CD4-positive, alpha-beta T cell treated with Interleukin-17A for 1 hour (primary cell): ENCODE measurements at places on chromosomes 3 and 15.

GRCh38 chr15:99682455-99682854, 50.8 kb downstream of the LYSMD4 start:
- no peak for DNase-seq

DNA sequence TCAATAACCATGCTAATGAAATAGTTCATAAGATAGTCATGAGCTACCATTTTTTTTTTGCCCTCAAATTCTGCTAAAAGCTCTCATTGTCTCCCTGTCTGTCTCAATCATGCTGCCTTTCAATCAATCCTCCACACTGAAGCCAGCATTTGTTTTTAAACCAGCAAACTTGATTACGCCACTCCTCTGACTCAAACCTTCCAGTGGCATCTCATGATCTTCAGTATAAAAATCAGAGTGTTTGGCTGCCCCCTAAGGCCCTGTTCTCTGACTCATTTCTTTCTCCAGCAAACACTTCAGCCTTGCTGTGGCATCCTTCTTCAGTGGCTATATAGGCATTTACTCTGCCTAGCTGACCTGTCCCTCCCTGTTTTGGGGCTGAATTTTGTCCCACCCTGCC, 36.0 kb upstream of the EOMES start:
- DNase-seq: no peak

GRCh38 chr3:48064292-48064829, 48.1 kb upstream of the MAP4 start:
- no peak for DNase-seq

DNA sequence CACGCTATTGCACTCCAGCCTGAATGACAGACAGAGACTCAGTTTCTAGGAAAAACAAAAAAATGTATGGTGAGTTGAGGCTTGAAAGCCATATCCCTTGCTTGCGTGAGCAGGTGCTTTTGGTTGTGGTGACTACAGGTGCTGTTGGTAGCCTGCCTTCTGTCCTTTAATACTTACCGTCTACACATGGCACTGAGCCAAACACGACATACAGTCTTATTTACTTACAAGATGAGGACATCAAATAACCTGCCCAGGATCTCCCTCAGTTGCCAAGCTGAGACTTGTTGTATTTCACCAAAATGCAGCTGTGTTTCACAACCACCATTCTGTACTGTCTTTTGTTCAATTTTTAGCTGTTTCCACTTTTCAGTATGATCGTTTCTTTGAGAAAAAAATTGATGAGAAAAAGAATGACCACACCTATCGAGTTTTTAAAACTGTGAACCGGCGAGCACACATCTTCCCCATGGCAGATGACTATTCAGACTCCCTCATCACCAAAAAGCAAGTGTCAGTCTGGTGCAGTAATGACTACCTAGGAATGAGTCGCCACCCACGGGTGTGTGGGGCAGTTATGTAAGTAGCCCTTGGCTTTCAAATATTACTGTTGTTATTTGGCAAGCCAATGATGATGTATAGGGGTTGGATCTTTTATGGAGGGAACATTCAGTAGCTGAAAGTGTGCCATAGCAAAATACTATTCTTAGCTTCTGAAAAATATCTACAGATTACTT, 6.5 kb downstream of the ALAS1 start:
- DNase-seq: no peak

GRCh38 chr3:13372656-13373055, 47.5 kb downstream of the NUP210 start:
- no peak for DNase-seq

GRCh38 chr3:127377801-127378655, 90.2 kb upstream of the PRR20G start:
- DNase-seq: no peak

- no peak for DNase-seq
Observed at GRCh38 chr15:41354371-41354770, 21.7 kb downstream of the NUSAP1 start.

- no peak for DNase-seq
Observed at GRCh38 chr3:48696601-48697000, 10.9 kb upstream of the NCKIPSD start.

DNA sequence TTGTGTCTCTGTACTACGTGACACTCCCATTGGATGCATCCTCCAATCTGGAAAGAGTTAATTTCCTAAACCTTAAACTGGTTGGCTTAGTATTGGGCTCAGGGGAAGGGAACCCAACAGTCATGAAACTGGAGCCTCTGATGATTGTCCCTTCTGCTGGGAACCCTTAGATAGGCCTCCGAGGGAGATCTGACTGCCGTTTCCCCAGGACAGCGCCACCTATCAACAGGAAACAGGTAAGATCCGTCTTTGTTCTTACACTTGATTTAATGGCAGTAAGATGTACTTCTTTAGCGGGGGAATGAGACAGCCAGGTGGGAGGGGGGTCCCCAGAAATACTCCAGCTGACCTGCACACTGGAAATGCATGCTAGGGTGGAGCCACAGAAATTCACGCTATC, 1749.6 kb downstream of the SI start:
- DNase-seq: no peak

DNA sequence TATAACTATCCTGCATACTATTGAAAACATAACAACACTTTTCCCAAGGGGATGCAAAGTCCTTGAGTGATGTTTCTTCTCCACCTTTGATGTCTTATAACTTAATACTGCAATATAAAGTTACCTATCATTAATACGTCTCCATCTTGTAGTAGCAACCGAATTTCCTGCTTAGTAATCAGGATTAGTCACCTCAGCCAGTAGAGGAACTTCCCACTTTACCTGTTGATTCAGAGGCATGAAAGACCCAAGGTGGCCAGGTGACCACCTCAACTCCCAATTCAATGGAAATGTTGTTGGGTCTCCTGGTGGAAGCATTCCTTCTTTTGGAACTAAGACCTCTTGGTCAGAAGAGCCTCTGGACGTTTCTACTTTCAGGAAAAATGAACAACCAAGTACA, 3.5 kb upstream of the TMCC1 start:
- no peak for DNase-seq
